Fibroblast of skin of scalp (primary cell): ENCODE measurements at places on chromosomes 1 and 21.

DNA sequence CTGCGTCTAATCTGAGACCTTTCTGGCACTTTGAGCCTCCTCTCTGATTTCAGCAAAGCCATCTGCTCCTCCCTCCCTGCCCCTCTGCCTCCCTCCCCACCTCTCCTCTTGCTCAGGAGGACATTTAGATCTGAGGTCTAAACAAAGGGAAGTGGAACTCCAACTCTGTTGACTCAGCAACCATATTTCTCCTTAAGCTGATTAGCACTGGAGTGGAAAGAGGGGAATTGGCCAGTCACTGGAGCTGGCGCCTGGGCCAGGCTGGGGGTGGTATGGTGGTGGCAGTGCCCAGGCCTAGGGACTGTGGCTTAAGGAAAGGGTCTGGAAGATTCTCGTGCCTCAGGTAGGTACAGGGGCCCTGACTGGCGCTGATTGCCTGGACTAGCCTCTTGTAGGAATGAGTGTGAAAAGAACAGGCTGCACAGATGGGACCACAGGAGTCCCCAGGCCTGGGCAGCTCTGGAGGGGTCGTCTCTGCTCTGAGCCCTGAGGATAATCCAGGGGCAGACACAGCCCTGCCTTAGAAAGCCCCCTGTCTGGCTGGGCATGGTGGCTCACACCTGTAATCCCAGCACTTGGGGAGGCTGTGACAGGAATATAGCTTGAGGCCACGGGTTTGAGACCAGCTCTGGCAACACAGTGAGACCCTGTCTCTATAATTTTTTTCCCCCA lies 11.9 kb downstream of the SH2D2A start:
- no peak for DNase-seq

- peak; percentile 84 for DNase-seq
Measured at GRCh38 chr1:206419783-206420182, 50.5 kb upstream of the IKBKE start.

- DNase-seq, result peak; percentile 83
Measured at GRCh38 chr1:202505356-202505755, 156.9 kb downstream of the PPP1R12B start.

GRCh38 chr1:153246018-153246417 lies 13.5 kb upstream of the LORICRIN start:
- DNase-seq, result no peak

- DNase-seq, result no peak
Measured at GRCh38 chr1:151007853-151008243, 401 bp upstream of the PRUNE1 start.

- peak; percentile 95 for DNase-seq
Measured at GRCh38 chr1:147242449-147243227, at the start of gene CHD1L. CHD1L (plus strand) TSS chr1:147242684; CDS start chr1:147242704, 20 bp downstream.

DNA sequence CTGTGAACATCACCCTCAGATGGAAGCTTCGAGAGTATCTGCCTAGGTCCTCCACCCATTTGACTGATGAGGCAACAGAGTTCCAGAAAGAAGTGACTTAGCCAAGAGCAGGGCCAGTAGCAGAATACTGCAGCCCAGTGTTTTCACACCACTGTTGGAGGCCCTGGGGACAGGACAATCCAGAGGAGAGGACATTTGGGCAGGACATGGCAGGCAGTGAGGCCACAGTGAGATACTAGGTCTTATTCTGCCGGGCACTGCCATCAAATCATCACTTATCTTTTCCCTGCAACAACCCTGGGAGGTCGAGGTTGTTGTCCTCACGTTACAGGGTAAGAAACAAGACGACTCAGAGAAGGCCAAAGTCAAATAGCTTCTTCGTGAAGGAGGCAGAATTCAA lies 5.5 kb upstream of the FOXO6 start:
- no peak for DNase-seq

- DNase-seq, result no peak
Measured at GRCh38 chr1:53934170-53934765, 11.2 kb downstream of the IFT25 start.

GRCh38 chr1:181151378-181152326 lies 63.2 kb downstream of the IER5 start:
- peak; percentile 13 for DNase-seq

- DNase-seq, result peak; percentile 40
Measured at GRCh38 chr1:185804206-185804605, 70.0 kb downstream of the HMCN1 start.

GRCh38 chr1:85319491-85319890 lies 43.1 kb upstream of the BCL10 start:
- peak; percentile 48 for DNase-seq

DNA sequence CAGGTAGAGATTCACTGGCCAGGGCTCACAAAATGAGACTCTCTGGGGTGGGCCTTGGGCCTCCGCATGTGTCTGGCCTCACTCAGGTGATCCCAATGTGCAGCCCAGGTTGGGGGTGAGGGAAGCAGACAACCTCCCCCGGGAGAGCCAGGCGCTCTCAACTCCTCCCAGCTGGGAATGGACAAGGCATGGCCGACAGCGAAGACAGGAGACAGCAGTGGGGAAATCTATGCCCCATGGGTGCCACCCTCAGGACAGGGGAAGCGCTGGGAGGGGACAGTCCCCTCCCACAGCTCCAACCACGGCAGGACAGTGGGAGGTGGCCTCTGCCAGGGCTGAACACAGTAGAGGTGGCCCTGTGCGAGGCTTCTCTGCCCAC lies 47.7 kb downstream of the PRDM15 start:
- DNase-seq, result no peak

GRCh38 chr21:45366476-45366875 lies 38.5 kb upstream of the COL18A1 start:
- no peak for DNase-seq

DNA sequence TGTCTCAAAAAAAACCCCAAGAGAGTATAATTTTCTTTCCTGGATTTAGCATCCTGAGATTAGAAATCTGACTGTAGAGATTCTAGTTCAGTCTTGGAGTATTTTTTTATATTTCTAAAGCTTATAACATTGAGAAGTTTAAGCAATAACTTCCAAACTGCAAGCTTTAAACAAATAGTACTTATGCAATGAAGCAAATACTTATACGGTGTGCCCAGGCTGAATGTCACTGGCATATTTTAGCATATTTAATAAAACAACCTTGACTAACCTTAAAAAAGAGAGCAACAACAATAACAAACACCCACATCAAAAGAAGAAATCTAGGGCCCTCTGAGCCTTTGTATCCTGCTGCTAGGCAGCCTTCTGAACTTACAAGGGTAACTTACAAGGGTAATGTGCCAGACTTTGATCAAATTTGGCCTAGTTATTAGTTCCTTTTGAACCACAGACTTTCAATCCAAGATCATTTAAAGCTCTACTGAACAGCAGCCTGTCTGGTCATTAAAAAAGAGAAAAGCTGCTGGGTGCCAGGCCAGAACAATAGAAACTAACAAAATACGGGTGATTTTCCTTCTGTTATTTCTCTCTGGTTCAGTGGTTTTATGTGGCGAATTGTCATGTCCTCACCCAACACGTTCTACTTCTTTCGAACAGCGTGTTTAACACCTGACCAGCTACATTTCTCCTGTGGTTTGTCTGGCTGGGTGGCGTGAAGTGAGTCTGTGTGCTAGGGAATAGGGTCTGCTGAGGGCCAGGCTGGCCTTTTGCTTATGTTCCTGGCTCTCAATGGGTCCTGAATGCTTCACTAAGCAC lies 16.2 kb downstream of the MTOR start:
- no peak for DNase-seq

DNA sequence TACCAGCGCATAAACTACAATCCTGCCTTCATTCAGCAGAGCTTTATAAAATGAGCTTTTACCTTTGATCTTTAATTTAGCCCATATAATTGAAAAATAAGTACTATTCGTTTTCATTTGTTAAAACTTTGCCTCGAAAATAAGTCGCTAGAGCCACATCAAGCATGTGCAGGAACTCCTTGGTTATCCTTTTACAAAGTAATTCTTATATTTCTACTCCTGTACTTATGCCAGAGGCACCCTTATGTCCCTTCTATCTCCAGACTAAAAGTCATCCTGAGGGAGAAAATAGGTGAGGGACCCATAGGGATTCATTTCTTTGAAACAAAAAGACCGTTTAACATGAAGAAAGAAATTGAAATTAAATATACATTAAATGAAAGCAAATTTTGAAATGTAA lies 278.2 kb upstream of the C1orf105 start:
- DNase-seq, result no peak

GRCh38 chr21:30329203-30329875 lies 8.2 kb downstream of the KRTAP27-1 start:
- peak; percentile 48 for DNase-seq

DNA sequence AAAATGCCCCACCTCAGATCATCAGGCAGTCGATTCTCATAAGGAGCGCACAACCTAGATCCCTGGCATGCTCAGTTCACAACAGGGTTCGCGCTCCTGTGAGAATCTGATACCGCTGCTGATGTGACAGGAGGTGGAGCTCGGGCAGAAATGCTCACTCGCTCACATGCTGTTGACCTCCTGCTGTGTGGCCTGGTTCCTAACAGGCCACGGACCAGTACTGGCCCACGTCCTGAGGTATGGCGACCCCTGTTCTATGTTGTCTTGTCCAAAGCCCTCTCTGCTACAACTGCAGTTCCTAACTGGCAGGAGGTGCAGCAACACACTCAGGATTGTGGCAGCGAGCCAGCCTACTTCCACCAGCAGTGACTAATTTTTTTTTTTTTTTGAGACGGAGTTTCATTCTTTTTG lies 70.6 kb downstream of the CLSTN1 start:
- DNase-seq, result peak; percentile 82

- DNase-seq, result no peak
Measured at GRCh38 chr1:225209153-225209552, 218.7 kb downstream of the LBR start.

GRCh38 chr1:22708777-22709176 lies 1.9 kb upstream of the EPHB2 start:
- DNase-seq, result no peak

GRCh38 chr1:206465951-206466350 lies 4.3 kb upstream of the IKBKE start:
- DNase-seq, result no peak

- peak; percentile 67 for DNase-seq
Measured at GRCh38 chr1:239912471-239912870, 179.2 kb upstream of the FMN2 start.

DNA sequence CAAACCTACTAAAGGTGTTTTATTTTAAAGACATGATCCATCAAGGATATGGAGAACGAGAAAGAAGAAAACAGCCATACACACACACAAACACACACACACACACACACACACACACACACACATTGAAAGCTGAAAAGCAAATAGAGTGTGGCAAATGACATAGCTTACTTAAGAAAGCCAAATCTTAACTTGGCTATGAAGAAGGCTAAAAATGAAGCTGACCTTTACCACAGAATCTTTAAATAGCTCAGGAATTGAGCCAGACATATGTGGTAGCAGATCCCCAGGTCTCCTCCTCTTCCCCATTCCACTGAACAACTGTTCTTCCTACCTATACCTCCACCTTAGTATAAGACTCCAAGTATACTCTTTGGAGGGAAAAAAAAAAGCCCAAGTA lies 185.6 kb downstream of the CLEC20A start:
- DNase-seq, result peak; percentile 22

GRCh38 chr1:87705233-87705632 lies 376.6 kb downstream of the LMO4 start:
- DNase-seq, result no peak

- no peak for DNase-seq
Measured at GRCh38 chr1:53214376-53214940, 6.0 kb downstream of the CZIB start.

DNA sequence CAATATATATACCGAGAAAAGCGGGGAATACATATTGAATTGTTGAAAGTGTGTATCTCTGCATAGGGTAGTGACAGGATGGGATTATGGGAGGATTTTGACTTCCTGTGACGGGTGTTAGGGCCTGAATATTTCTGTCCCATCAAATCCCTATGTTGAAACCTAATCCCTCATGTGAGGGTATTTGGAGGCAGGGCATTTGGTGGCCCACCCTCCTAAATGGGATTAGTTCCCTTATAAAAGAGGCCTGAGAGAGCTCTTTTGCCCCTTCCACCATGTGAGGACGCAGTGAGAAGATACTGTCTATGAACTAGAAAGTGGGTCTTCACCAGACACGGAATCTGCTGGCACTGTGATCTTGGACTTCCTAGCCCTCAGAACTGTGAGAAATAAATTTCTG lies 137.3 kb downstream of the ZSCAN20 start:
- no peak for DNase-seq

DNA sequence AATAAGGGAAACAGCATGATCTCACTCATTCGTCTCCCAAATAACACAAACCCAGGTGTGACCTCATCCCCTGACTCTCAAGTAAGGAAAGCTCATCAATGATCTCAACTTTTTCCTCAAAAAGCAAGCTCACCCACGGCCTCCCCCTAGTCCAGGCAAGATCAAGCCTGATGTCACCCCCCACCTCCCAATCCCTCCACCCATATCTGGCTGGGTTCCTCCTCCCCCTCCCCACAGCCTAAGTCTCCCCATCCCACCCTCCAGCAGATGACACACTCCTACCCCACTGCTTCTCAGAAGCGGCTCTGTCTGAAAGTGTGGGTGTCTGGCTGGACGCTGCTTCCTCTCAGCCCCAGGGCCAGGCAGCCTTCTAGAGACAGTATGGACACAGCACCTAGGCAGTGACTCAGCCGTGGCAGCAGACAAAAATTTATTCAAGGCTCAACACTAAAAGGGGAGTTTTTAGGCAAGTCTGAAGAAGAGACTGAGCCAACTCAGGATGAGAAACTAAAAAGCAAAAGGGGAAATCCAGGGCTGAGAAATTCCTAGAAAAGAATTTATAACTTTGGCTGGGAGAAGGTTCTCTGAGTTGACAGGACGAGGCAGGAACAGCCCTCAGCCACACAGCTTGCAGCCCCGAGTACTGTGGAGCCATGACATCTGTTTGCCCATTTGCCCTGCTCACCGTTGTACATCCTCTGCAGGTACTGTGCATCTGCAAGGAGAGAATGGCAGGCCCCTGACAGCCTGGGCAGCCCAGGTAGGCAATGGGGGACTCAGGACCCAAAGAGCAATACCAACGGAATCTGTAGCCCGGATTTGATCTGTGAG lies 81.6 kb upstream of the LRRC8D start:
- no peak for DNase-seq

DNA sequence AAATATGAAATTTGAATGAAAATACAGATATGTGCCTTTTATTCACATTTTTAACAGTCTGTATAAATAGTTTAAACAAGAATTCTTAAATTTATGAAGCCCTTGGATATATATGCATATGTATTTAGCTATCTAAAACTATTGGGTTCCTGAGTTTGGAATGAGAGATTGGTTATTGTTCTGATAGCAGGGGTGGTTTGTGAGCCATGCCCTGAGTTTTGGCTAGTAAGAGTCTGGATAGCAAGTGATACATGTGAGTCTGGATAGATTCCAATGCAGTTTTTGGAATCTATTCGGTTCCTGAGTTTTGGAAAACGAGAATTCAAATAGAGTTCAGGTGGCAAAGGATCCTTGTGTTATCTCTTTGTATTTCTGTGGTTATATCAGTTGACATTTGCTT lies 2.8 kb downstream of the MAN1A2 start:
- DNase-seq, result no peak
